Activated T-helper 17 cell treated with anti-CD3 and anti-CD28 coated beads, Interleukin-2, amount 50 U/mL, for 72 hours (primary cell): ENCODE measurements at places on chromosomes 12 and 14. TPM values are rescaled to one million over a fixed set of nuclear protein-coding genes. Genes with fewer than 3 reads are reported as not detected.

DNA sequence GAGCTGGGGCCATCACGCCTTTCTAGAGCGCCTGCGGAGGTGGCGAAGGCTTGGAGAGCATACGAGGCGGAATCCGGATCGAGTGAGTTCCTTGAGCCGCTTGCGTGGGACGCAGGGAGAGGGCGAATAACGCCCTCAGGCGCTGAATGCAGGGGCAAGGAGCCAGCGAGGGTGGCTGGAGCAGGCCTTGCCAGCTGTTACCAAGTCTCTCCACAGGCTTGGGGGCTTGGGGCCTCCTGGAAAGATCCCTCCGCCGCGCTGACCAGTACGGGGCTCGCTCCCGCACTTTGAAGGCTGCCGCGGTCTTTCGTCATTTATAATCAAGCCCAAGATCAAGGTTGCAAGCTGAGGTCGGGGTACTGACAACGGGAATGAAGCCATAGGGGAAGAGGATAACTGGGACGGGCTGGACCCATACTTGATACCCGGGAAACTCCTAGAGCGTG is 1.2 kb downstream of the FLRT2 start:
- no peak for ATAC-seq

DNA sequence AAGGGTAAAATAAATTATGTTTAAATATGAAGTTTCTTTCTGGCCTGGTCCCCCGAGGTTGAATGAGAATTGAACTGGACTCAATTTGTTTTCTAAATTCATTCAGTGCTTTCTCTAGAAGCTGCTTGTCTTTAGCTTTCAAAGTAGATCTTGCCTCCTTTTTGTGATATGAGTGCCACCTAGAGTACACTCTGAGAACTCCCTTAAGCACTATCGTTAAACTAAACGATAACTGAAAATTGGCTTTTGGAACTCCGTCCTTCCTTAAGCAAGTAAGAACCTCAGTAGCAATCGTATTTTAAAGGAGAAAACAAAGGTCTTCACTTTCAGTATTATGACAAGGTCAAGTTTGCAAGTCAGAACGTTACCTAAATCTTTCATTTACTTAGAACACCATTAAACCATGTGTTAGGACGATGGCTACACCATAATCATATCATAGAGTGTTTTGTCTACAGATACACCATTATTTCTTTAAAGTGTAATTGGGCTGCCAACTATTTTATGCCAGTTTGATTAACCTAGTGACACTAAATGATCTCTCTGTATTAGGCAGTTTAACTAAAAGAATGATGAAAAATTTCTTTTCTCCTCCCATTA is 364.8 kb downstream of the SNAPC1 start:
- ATAC-seq: peak; percentile 50

GRCh38 chr12:72006766-72007165 is 68.1 kb downstream of the TPH2 start:
- ATAC-seq: no peak

DNA sequence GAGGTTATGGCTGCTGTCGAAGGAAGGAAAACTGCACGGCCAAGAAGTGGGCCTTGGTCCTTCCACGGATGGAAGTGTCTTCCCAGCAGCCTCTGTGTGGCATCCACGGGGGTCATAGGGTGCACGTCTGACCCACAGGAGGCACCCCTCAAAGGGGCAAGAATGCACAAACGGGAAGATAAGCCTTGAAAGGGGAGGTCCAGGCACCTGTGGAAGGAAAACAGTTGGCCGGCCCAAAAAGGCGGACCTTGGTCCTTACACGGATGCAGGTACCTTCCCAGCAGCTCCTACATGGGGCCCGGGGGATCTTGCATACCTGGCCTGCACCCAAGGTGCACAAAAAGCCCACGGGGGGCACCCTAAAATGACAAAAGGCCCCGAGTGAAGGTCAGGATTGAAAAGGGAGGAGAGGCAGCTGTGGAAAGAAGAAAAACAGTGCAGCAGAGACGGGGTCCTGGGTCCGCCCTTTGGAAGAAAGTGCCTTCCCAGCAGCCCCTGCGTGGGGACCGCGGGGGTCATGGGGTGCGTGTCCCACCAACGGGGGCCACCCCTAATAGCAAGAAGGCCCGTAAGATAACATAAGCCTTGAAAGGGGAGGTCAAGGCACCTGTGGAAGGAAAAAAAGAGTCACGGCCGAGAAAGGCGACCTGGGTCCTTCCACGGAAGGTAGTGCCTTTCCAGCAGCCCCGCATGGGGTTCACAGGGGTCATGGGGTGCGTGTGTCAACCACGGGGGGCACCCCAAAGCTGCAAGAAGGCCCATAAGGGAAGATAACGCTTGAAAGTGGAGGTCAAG is 276.1 kb downstream of the ALG10 start:
- no peak for ATAC-seq

DNA sequence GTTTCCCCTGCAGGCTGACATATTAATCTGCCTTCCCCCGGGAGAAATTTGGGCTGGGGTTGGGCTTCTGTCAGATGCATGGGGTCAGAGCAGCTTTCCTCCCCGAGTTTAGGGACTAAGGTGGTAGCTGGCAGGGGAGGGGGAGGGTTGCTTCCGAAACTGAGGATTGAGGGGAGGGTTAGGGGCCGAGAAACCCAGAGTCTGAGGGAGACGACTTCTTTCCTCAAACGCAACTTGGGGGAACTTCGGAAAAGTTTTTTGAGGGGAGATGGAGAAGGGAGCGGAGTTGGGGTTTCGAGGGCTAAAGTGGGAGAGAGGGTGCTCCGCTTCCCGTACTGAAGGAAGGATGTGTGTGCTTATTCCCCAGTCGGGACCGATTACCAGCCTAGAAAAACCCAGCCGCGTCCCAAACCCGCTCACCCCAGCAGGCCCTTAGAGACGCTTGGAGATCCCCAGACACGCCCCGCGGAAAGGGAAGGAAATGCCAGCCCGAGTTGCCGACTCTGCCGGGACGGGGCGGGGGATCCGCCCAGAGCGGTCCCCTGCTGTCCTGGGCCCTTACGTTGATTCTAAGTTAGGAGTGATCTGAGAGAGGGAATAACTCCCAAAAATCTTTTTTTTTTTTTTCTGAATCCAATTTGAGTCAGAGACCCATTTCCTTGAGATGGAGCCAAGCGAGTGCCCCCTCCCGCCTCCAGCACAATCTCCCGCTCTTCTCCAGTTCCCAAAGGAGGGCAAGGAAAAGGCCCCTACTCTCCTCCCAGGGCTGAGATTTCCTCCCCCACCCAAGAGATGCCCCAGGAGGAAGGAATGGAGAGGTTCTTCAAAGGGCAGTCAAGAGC is 61.9 kb downstream of the SMUG1 start:
- no peak for ATAC-seq

CD69 gene
- total RNA-seq: 150 TPM

ANO4 gene
- not detected for total RNA-seq

DNA sequence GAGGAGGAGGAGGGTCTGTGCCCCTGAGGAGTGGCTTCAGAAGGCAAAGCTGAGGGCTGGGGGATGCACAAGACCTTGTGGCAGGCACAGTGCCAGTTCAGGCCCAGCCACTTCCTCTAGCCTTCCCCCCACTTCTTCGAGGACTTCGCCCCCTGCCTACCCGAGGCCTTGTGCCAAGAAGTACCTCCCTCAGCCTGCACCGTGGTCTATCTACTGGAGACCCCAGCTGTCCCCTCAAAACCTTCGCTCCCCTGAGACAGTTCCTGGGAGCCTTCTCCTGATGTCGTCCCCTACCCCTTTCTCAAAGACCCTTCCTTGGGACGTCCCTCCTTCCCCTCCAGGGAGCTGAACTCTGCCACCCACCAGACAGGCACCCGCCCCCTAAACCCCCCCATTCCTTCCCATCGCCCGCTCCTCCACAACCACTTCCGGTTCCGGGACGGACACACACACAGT is 604 bp downstream of the ZNF384 start:
- ATAC-seq: no peak

GRCh38 chr12:106223485-106224354 is 24.1 kb downstream of the CKAP4 start:
- ATAC-seq: peak; percentile 73

DNA sequence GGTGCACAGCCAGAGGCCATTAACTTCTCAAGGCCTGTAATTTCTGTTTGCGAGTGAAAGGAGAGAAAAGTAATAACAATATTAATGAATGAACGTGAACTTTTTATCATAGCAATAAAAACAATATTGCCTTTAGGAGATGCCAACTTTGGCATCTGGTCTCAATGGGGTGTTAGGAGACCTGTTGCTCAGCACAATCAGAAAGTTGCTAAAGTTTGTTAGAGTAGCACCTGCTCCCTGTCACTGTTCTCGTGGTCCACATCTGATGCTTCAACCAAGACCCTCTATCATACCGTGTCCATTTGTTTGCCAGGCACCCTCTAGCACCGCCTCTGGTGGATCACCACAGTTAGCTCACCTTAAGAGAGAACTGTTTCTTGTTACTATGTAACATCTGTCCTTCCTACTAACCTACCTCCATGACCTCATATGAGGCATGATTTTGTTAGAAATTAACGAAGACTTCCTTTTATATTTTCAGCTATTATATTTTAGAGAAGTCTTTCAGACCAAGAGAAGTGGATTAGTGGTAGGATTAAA is 12.5 kb upstream of the CLEC4E start:
- no peak for ATAC-seq

FOXN4 gene
- not detected for total RNA-seq

GRCh38 chr12:131831635-131832041 is 3.4 kb downstream of the MMP17 start:
- ATAC-seq: no peak

DNA sequence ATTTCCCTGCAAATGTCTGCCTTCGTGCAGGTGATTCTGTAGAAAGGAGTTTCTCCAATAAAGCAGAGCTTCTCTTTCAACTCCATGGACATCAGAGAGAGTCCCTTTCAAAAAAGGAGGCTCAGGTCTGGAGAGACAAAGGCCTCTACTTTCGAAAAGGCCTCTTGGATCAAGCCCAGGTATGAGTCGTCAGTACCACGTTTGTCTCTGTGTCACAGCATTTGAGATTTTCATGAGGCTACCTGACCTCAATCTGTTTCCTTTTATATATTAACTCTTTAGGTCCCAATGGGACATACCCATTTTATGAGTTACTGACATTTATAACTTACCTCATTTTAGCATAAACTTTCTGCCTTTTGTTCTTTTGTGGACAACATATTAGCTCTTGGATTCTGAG is 290.8 kb downstream of the RPAP3 start:
- peak; percentile 50 for ATAC-seq

GRCh38 chr12:75822416-75822815 is 209.2 kb downstream of the PHLDA1 start:
- no peak for ATAC-seq

DNA sequence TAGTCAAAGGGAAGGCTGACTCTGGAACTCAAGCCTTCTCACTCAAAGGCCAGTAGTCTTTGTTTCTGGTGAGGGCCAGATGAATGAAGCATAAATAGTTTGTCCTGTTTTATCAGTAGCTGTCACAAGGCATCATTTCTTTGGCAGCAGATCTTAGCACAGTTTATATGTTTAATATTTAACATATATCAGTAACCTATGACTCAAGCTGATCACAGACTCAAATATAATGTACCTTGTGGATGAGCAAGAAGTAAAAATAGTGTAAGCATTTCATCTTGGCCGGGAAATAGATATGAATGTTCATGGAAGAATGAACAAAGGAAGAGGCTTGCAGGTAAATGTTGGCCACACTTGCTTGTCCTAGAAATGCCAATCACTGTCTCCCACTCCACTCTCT is 158.3 kb upstream of the BMP4 start:
- ATAC-seq: no peak

DNA sequence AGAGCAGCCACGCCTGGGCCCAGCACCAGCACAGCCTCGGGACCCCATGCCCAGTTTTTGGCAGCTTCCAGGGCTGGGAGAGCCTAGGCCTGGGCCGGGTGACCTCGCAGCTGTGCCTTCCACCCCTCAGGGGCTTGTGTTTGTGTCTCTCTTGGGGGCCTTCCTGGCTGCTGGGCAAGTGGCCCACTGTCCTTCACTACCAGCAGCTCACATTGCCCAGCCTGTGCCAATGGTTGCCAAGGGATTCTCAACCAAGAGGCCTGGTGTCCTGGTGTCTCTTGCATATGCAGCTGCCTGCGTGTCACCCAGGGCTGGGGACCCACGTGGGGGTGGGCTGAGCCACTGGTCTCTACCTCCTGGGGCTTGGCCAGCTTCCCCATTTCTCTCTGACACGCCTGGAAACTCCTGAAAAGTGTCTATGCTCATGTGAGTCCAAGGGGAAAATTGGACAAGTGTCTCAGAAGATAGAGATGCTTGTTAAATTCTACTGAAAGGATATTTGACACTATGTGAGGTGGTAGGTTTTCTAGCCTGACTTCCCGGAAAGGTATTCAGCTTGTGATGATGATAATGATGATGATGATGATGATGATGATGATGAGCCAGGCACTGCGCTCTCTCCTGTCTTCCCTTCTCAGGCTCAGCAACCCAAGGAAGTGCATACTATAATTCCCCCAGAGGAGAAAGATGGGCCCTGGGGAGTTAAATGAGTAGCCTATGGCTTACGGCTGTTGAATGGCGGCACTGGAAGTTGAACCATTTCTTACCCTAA is 48.8 kb upstream of the ESRRB start:
- no peak for ATAC-seq

PLEK2 gene
- 1.5 TPM for total RNA-seq

DNA sequence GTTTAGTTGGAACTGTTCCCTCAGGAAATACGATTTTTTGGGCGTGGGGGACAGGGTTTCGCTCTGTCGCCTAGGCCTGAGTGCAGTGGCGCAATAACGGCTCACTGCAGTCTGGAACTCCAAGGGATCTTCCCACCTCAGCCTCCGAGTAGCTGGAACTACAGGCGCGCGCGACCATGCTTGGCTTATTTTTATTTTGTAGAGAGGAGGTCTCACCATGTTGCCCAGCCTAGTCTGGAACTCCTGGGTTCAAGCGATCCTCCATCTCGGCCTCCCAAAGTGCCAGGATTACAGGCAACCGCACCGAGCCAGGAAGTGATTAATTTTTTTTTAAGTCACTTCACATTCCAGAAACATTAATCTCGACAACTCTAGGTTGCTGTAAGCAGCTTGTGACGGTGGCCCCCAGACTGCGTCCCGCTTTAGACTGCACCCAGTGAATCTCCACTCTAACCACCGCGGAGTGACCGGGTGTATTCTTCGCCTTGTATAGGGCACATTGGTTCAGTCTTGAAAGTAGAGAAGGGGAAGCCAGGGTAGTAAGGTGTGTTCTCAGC is 830 bp upstream of the MIS18BP1 start:
- no peak for ATAC-seq

- no peak for ATAC-seq
Observed at GRCh38 chr12:14186193-14186502, 179.3 kb upstream of the ATF7IP start.

CLEC1A gene
- not detected for total RNA-seq

DNA sequence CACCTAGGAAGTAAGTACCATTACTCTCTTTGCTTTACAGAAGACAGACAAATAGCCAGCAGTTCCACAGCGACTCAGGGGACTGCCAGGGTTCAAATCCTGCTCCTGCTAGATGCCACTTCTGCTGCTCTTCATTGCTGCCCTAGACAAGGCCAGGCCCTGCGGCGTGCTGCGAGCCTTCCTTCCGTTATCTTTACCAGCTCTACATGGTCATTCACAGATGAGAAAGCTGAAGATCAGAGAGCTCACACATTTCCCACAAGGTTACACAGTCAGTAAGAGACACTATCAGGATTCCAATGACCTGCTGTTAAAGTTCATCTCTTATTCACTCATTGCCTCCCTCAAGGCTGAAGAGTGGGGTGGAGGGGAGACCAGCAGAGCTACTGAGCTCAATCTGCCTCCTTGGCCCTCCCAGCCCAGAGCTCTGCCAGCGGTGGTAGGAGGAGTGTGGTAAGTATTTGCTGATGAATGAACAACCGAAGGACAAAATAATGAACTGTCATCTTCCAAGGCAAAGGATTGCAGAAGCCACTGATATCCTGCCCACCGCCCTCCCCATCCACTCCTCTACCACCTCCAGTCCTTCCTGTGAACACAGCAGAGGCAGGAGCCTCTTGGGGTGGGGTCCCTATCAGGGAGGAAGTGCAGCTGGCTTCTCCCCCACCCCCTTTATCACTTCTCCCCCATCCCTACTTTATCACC is 14.6 kb upstream of the HDAC7 start:
- no peak for ATAC-seq

ZNF891 gene
- total RNA-seq: 2.4 TPM
